ENCODE measurements at places on chromosomes 3 and 15.

DNA sequence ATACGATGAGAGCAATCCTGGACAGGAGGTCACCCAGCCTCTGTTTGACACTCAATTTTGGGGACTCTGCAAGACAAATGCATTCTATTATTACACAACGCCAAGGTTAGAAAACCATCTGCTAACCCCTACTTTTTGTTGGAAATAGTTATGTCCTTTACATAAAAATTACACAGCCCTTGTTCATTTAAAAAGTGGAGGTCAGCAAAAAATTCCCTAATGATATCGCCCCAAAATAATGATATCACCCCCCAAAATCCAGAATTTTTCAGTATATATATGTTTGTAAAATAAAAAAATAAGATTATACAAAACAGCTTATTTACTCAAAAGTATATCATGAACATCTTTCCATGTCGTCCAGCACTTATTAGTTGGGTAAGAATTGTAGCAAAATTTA is 11.4 kb downstream of the ROPN1 start:
- no peak for DNase-seq

DNA sequence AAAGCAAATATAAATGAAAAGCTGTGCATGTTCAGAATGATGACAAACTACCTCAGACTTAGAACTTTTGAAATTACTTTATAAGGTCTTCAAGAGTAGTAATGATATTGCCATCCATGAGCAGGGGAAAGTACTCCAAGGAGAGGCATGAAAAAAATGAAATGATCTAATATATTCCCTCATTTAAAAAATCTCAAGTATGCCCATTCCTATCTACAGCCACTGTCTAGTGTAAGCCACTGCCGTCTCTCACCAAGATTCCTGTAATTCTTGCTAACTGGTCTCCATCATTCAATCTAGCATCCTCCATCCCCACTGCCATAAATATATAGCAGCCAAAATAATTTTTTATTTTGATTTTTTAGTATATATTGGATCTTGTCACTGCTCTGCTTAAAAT is 258.8 kb downstream of the PLOD2 start:
- DNase-seq: no peak

DNA sequence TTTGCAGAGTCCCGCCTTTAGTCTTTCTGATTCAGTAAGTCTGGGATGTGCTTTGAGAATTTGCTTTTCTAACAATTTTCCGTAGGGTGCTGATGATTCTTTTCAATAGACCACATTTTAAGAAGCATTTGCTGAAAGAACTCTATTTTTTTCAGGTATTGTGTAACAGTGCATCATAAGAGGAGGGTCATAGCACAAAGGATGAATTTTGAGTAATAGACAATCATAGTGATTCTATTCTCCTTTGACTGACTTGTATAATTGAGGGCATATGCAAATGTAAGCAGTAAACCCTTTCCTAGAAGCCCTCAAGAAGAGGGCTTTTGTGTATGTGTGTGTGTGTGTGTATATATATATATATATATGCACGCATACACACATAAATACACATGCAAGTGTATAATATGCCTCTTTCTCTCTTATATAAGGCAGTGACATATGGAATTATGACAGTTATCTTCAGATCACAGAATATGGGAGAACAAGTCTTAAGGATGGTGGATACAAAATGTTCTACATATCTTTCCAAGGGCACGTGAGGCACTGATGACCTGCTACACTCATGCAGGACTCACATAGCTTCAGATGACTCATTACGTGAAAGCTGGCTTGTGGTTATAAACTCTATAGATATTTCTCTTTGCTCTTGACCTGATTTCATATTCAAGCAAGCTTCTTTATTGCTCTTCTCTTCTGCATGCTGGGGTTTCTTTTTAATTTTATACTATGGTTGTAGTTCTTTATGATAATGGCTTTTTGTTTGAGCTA is 6.5 kb upstream of the PLSCR1 start:
- no peak for DNase-seq

GRCh38 chr3:18544146-18544545 is 119.0 kb upstream of the SATB1 start:
- DNase-seq: no peak

Measured in activated CD4-positive, alpha-beta T cell treated with anti-CD3 and anti-CD28 coated beads for 4 hours (primary cell).